HT1080 (cell line): ENCODE measurements at places on chromosomes 13 and 19.
A peak's percentile ranks its signal among the peaks of the same experiment; 100 is the strongest.

- peak; percentile 38 for DNase-seq
These were observed 54.7 kb downstream of the ZNF787 start for GRCh38 chr19:56066152-56067023.

DNA sequence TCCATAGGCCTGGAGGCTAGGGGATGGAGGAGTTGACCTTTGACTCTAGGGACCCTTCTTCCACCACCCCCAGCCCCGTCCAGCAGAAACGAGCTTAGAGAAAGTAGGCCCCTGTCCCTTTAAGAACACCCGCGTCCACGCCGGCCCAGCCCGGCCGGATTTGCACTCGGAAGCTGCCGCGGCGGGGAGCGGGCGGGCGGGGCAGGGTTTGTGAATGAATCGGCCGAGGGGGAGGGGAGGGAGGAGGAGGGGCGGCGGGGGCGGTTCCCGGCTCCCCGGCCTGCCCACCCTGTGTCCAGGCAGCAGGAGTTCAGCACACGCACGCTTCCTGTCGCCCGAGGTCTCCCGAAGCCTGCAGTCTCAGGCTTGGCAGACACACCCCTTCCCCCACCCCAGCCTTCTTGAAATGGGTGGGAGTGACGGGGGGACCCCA, 1.5 kb downstream of the UNC13A start:
- no peak for DNase-seq

- peak; percentile 47 for DNase-seq
These were observed 666 bp downstream of the POMP start for GRCh38 chr13:28659621-28659970.

- no peak for DNase-seq
These were observed 996 bp downstream of the ZNF524 start for GRCh38 chr19:55601084-55601483.

GRCh38 chr19:38317104-38317612, 1.4 kb upstream of the YIF1B start:
- no peak for DNase-seq

DNA sequence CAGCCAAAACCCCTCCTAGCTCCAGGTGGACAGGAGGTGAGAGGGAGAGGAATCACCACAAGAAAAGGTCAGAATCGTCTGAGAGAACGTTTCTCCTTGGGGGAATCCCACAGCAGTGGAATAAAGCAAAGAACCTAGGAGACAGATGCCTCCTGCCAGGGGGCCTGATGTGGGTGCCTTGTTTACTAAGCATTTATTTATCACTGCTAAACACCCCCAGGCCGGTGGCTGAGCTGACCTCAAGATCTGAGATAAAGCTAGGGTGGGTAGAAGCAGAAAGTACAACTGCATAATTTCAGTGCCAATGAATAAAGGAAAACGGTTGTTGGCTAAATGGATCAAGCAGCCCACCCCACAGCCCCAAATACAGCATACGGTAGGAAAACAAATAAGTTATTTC, 33.9 kb upstream of the ATP11A start:
- no peak for DNase-seq

GRCh38 chr13:95533545-95534160, 18.9 kb upstream of the CLDN10 start:
- no peak for DNase-seq

DNA sequence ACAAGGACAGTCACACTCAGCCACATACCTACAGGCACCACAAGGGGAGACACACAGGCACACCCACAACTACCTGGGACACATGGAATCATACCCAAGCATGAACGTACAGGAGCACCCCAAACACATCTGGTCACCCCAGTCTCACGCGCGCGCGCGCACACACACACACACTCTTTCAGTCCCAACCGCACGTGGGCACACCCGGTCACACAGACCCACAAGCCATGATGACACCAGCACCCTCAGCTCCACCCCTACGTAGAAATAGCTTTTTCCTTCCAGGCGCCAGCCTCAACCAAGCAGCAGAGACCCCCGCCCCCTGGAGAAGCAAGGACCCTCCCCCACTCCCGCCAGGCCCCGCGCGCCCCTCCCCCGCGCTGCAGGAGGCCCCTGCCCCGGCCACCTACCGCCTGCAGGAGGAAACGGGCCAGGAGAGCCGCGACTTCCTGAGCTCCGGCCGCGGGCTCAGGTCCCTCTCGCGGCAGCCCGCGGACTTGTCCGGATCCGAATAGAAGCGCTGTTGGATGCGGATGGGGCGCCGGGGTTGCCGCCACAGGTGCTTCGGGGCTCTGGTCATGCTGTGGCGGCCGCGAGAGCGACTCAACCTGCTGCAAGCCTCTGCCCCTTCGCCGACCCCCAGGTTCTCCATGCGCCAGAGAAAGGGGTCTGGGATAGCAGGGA, 6.4 kb upstream of the PDE4C start:
- no peak for DNase-seq

- no peak for DNase-seq
These were observed 7.0 kb upstream of the RAB8A start for GRCh38 chr19:16104722-16105121.

DNA sequence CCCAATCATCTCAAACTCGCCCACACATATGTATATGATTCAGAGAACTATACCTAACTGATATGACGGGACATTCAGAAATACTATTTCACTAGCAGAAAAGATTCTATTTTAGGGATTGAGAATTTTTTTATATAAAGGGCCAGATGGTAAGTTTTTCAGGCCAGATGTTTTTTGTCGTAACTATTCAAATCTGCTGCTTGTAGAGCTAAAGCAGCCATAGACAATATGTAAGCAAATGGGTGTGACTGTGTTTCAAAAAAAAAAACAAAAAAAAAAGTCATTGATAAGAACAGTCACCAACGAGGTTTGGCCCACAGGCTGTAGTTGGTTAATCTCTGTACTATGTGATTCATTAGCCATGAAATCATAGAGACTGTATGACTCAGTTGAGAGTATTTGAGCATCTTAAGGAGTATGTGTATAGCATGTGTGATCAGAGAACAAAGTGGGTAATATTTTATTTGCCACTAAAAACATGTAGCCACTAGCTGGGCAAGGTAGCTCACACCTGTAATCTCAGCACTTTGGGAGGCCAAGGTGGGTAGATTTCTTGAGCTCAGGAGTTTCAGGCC, 2724.7 kb downstream of the PCDH9 start:
- DNase-seq = peak; percentile 53

DNA sequence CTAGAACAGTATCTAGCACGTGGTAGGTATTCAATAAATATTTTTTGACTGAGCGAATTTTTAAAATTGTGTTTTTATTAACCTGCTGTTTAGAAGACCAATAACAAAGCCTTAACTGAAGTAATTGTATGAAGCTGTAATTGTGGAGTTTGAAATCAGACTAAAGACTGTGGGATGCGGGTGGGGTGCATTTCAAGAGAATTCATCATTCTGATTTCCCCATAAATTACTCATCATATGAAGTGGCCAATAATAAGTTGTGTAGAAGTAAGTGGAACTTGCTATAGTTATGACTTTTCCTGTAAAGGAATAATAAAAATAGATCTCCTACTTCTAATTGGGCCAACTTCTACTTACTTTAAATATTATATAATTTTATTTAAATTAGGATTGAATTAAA, 449.3 kb downstream of the PCDH9 start:
- peak; percentile 48 for DNase-seq

GRCh38 chr13:76225815-76226489, 589.8 kb downstream of the LMO7 start:
- peak; percentile 44 for DNase-seq
